ENCODE measurements at places on chromosomes 2 and 18.

- peaks cover 7% of the 10 kb centered on the region for H3K36me3 ChIP-seq
- peak overlapping the region; percentile 10 for H3K27ac ChIP-seq
- no peaks in the 10 kb centered on the region for H3K27me3 ChIP-seq
- peaks cover 25% of the 10 kb centered on the region for H3K4me1 ChIP-seq
Measured at GRCh38 chr2:108634576-108635160, 84.6 kb upstream of the RANBP2 start.

DNA sequence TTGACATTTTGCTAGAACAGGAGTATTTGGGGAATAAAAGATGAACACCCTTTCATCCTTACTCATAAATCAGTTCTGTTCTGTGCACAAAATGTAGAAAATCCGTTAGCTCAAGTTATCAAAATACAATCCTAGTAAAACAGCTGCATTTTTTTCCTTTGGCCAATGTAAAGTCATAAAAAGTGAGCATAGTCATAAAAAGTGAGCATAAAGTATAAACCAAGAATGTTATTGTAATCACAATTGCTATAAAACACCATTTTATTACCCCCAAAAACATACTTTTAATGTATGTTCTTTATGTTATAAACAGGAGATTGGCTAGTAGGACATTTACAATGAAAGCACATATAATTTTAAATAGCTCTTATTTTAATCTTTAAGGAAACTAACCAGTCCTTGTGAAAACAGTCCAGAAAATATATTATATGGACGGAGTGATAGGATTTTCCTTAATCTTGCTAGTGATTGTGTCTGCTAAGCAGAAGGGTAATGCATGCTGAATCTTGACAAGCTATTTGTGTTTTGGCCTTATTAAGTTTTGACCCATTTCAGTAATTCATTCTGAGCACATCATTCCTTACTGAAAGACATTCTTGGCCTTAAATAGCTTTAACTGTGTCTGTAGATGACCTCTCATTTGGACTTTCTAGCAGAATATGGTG is 891.8 kb downstream of the DSC3 start:
- no peak overlapping the region for H3K27ac ChIP-seq
- no peaks in the 10 kb centered on the region for H3K36me3 ChIP-seq
- H3K4me1 ChIP-seq = no peaks in the 10 kb centered on the region
- DNase-seq = no peak

DNA sequence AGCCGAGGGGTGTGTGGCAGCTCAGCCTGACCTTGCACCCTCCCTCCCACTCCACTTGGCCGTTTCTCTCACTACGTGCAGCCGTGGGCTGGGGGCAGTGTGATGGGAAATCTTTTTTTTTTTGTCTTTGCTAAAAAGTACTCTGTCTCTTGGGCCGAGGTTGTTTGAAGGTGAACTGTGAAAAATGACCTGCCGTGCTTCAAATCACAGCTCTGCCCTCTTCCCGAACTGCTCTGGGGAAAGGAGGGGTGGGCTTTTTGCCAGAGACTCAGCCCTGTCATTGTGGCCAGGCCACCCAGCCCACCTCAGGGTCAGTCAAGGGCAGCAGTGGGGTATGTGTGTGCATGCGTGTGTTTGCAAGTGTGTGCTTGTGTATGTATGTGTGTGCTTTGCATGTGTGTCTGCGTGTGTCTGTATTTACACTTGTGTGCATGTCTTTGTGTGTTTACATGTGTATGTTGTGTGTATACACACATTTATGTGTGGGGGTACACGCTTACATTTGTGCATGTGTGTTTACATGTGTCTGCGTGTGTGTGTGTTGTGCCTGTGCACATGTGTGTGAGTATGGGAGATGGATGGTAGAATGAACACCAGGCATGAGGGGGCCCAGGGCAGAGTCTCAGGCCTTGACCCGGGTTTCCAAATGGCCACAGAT is 61.3 kb upstream of the HAAO start:
- no peaks in the 10 kb centered on the region for H3K27me3 ChIP-seq
- no peaks in the 10 kb centered on the region for H3K36me3 ChIP-seq
- no peak overlapping the region for H3K27ac ChIP-seq
- DNase-seq = no peak

DNA sequence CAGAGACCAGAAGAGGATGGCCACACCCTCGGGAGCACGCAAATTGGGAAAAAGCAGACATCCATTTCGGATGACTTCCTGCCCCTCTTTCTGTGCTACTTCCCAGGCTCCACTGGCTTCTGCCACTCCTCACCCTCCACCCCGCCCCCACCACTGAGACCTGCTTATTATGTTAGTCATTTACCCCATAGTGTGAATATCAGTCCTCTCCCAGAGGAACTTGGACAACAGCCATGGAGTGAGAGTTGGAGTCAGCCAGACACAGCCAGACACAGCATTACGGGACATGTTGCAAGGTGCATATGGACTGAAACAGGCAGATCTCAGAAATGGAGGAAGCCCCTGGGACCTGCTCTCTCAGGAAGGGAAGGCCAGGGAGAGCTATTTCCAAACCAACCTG is 51.8 kb downstream of the CTIF start:
- H3K27me3 ChIP-seq = no peaks in the 10 kb centered on the region
- H3K27ac ChIP-seq = no peak overlapping the region
- no peak overlapping the region for H3K4me3 ChIP-seq

- peaks cover 41% of the 10 kb centered on the region for H3K36me3 ChIP-seq
- H3K27me3 ChIP-seq = no peaks in the 10 kb centered on the region
- H3K4me3 ChIP-seq = no peak overlapping the region
- no peak for DNase-seq
- no peak overlapping the region for H3K27ac ChIP-seq
- peaks cover 27% of the 10 kb centered on the region for H3K4me1 ChIP-seq
Measured at GRCh38 chr2:29143657-29144056, 28.4 kb downstream of the CLIP4 start.

- no peaks in the 10 kb centered on the region for H3K4me1 ChIP-seq
- no peaks in the 10 kb centered on the region for H3K27me3 ChIP-seq
- H3K4me3 ChIP-seq = no peak overlapping the region
- no peak for DNase-seq
- H3K36me3 ChIP-seq = no peaks in the 10 kb centered on the region
Measured at GRCh38 chr2:79910643-79911042, 393.9 kb downstream of the LRRTM1 start.

- H3K4me1 ChIP-seq = peaks cover 7% of the 10 kb centered on the region
- DNase-seq = no peak
- H3K4me3 ChIP-seq = no peak overlapping the region
- H3K36me3 ChIP-seq = peaks cover 91% of the 10 kb centered on the region
- H3K27me3 ChIP-seq = no peaks in the 10 kb centered on the region
Measured at GRCh38 chr2:38734299-38735058, 16.7 kb downstream of the SRSF7 start.

DNA sequence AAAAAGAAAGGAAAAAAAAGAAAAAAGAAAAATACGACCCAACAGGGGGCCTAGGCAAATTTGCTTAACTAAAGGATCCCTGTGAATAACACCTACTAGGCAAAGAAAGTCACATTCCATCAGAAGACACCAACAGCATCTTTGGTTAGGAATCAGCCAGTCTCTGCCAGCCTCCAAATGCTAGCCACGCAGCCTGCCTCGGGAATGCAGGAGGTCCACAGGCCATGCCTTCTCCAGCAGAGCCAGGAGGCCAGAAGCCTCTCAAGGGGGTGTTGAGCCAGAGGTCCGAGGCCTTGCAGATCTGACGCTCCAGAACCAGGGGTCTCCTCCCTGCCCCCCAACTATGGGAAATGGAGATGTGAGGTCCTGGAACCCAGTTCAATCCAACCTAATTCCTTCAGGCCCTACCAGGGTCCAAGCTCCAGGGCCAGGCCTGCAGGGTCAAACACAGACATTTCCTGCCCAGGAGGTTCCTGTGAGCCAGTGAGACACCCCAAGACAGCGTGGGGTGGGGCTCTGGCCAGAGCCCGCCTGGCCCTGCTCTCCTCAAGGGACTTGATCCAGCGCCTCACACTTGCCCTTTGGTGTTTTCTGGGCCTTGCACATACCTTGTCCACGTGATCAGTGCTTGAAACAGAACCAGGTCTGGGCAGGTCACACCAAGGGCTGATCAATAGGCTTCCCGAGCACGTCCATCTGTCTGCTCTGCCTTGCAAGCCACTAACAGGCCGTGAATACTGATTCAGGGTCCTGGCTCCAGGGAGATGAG is 289.6 kb upstream of the ID2 start:
- H3K36me3 ChIP-seq = peaks cover 7% of the 10 kb centered on the region
- H3K27me3 ChIP-seq = no peaks in the 10 kb centered on the region
- H3K4me1 ChIP-seq = peaks cover 16% of the 10 kb centered on the region
- no peak overlapping the region for H3K27ac ChIP-seq
- DNase-seq = no peak

- H3K36me3 ChIP-seq = no peaks in the 10 kb centered on the region
- no peak overlapping the region for H3K4me3 ChIP-seq
- DNase-seq = no peak
Measured at GRCh38 chr18:34802959-34803358, 92.9 kb downstream of the DTNA start.

- H3K4me3 ChIP-seq = no peak overlapping the region
- no peak for DNase-seq
- no peaks in the 10 kb centered on the region for H3K27me3 ChIP-seq
Measured at GRCh38 chr18:68354176-68354575, 360.7 kb downstream of the TMX3 start.

DNA sequence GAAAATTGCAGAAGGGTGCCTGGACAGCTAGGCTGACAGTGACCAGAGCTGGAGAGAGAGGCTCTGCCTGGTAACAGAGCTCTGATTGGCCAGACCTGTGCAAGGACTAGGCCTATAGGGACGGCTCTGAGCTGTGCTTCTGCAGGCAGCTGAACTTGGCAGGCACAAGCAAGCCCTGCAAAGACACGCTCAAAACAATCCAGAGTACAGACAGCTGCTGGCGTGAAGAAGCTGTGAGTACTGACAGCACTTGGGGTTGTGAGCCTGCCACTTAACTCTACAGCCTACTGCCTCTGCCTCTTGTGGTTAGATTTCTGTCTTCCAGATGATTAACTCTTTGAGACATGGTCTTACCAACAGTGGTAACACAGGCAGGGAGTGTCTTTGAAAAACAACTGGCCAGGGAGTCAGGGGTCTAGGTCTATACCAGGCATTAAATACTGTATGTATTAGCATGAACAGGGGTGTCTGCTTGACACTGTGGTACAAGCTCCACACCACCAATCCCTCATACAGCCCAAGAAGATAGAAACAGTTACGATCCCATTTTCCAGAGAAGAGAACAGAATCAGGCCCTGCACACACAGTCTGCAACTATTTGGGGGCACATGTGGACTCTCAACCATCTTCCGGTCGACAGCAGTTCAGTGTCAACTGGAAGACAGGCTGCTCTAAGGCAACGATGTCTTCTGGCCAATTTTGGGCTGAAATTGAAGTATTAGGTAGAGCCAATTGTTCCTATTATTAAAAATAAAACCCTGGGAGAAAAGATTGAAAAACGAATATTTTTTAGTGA is 568.4 kb downstream of the TNS1 start:
- peak; percentile 2 for DNase-seq
- H3K27ac ChIP-seq = no peak overlapping the region
- H3K36me3 ChIP-seq = no peaks in the 10 kb centered on the region
- H3K4me1 ChIP-seq = peaks cover 7% of the 10 kb centered on the region
- H3K27me3 ChIP-seq = peaks cover 17% of the 10 kb centered on the region
- peak overlapping the region; percentile 59 for H3K4me3 ChIP-seq

GRCh38 chr18:32974421-32975162 is 201.8 kb upstream of the KLHL14 start:
- no peaks in the 10 kb centered on the region for H3K27me3 ChIP-seq
- no peak for DNase-seq
- H3K36me3 ChIP-seq = no peaks in the 10 kb centered on the region
- H3K4me3 ChIP-seq = no peak overlapping the region

GRCh38 chr2:161676902-161677496 is 52.8 kb downstream of the SLC4A10 start:
- DNase-seq = no peak
- H3K27me3 ChIP-seq = no peaks in the 10 kb centered on the region
- no peaks in the 10 kb centered on the region for H3K4me1 ChIP-seq

DNA sequence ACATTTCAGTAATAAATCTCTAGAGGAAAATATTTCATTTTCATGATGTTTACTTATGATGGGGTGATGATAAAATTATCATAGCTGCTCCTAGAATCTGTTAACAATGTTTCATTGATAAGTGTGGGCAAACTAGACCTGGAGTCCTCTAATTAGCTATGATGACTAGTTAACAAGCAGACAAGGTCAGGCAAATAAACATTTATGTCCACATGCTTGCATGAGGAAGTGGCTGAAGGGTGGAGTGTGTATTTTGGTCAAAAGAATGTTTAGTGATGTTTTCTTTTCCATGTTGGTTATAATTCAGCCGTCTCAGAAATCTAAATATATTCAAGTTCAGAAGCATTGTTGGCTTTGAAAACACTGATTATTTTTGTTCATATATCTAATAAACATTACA is 99.9 kb upstream of the FN1 start:
- H3K4me1 ChIP-seq = no peaks in the 10 kb centered on the region
- no peak overlapping the region for H3K27ac ChIP-seq
- no peak for DNase-seq
- H3K36me3 ChIP-seq = no peaks in the 10 kb centered on the region
- H3K4me3 ChIP-seq = no peak overlapping the region
- H3K27me3 ChIP-seq = no peaks in the 10 kb centered on the region

GRCh38 chr2:38552259-38552658 is 50.5 kb downstream of the HNRNPLL start:
- no peak overlapping the region for H3K4me3 ChIP-seq
- no peaks in the 10 kb centered on the region for H3K4me1 ChIP-seq
- H3K27ac ChIP-seq = no peak overlapping the region
- H3K27me3 ChIP-seq = no peaks in the 10 kb centered on the region
- DNase-seq = no peak

DNA sequence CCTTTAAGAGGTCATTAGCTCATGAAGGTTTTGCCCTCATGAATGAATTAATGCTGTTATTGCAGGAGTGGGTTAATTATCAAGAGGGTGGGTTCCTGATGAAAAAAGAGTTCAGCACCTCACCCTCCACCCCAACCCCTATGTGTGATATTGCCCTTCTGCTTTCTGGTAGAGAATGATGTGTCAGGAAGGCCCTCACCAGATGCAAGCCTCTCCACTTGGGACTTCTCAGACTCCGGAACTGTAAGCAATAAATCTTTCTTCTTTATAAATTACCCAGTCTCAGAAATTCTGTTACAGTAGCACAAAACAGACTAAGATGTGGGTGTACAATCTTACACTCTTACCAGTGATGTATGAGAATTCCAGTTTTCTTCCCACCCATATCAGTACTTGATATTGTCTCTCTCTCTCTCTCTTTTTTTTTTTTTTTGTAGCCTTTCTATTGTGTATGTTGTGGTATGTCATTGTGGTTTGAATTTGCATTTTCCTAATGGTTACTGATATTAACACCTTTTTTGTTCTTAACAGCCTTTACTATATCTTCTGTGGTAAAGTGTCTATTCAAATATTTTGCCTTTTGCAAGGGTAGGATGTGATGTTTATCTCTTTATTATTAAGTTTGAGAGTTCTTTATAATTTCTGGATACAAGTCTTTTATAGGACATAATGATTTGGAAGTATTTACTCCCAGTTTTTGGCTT is 10.4 kb upstream of the MAP2 start:
- H3K27ac ChIP-seq = no peak overlapping the region
- no peaks in the 10 kb centered on the region for H3K36me3 ChIP-seq
- DNase-seq = no peak
- H3K27me3 ChIP-seq = no peaks in the 10 kb centered on the region

DNA sequence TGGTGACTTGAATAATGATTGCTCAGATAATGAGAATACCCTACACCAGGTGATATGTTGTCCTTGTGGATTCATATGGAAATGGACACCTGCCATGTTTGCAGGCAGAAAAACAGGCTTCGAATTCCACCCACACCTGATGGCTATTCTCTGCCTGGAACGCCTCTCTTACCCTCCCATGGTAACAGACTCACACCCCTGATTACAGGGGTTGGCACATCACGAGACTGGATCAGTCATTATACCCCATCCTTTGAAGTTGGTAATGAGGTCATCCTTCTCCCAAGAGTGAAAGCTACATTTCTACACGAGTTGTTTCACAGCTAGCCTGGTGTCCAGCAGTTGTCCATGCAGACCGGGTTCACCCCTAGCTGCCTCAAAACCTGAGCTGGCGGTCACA is 71.4 kb upstream of the MBOAT2 start:
- no peaks in the 10 kb centered on the region for H3K4me1 ChIP-seq
- no peak for DNase-seq
- H3K36me3 ChIP-seq = no peaks in the 10 kb centered on the region
